Aorta (tissue), 5 donors: ENCODE measurements at places on chromosomes 7 and 10. TPM values are rescaled to one million over a fixed set of nuclear protein-coding genes. Genes with fewer than 3 reads are reported as not detected.

Gene LIPF
- total RNA-seq = not detected

Gene ABCA13
- total RNA-seq = 0.12 TPM

Gene CALHM1
- not detected for total RNA-seq

Gene LRRN3
- 0.51 TPM for total RNA-seq

Gene CHAT
- not detected for total RNA-seq

GRCh38 chr10:35635576-35635975 is 6.5 kb downstream of the FZD8 start:
- no peak overlapping the region for H3K27ac ChIP-seq
- H3K27me3 ChIP-seq = no peaks in the 10 kb centered on the region
- H3K4me1 ChIP-seq = no peaks in the 10 kb centered on the region

GRCh38 chr7:70694434-70694970 is 437.4 kb upstream of the GALNT17 start:
- DNase-seq = no peak
- H3K4me1 ChIP-seq = no peaks in the 10 kb centered on the region
- peak overlapping the region; percentile 97 for H3K4me3 ChIP-seq
- no peaks in the 10 kb centered on the region for H3K27me3 ChIP-seq
- peak overlapping the region; percentile 83 for H3K27ac ChIP-seq
- H3K36me3 ChIP-seq = no peaks in the 10 kb centered on the region

GRCh38 chr10:124717911-124718741 is 26.1 kb downstream of the FAM53B start:
- H3K36me3 ChIP-seq = no peaks in the 10 kb centered on the region
- H3K27me3 ChIP-seq = no peaks in the 10 kb centered on the region
- no peak overlapping the region for H3K27ac ChIP-seq
- no peak overlapping the region for H3K4me3 ChIP-seq

DNA sequence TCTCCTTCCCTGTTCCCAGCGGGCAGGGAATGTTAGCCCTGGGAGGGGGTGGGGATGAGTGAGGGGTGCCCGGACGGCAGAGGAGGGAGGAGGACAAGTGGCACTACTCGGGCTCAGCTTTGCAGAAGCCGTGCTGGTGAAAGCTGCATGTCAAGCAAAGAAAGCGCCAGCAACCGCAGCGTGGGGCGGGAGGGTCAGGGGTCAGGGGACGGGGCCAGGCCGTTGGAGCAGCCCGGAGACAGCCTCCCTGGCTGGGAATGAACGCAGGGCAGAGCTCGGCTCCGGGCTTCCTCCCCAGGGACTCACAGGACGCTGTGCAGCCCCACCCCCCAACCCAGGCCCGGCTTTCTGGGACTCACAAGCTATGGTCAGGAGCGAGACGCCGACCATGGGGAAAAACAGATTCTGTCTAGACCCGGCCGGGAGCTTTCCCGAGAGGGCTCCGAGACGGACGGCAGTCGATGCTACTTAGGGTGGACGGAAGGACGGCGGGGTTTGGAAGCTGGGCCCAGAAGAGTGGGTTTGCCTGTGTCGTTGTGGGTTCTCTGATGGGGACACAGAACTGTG is 113.4 kb downstream of the VIPR2 start:
- H3K27ac ChIP-seq = peak overlapping the region; percentile 18
- DNase-seq = peak; percentile 85
- no peaks in the 10 kb centered on the region for H3K27me3 ChIP-seq
- H3K4me3 ChIP-seq = peak overlapping the region; percentile 1

DNA sequence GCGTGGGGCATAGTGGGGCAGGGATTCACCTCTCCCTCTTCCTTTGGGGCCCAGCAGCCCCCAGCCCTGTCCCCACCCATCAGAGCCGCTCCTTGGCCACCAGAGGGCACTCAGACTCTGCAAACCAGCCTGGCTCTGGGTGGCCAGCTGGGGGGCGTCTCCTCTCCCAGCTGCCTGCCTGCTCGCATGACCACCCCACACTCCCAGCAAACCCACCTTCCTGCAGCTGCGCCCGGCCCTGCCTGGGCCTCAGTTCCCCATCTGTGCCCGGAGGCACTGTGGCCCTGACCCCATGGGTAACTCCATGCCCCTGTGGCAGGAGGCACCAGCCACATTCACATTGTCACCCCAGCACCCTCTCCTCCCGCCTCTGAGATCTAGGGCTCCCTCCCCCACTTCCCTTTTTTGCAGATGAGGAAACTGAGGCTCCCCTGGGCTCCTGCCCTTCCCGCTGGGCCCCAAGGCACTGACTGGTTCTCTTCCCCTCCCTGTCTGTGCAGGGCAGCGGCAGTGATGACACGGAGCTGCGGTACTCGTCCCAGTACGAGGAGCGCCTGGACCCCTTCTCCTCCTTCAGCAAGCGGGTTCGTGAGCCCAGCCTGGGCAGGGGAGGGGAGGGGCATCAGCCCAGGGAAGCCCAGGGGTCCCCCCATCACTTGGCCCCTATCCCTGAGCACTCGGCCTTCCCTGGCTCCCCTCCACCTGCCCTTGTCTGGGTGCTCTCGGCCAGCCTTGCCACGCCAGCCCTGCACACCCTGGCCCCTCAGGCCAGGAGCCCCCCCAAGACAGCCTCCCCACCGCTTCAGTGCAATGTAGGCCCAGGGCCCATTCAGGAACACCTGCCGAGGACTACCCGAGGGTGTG is 6.9 kb upstream of the SH2B2 start:
- no peak overlapping the region for H3K4me3 ChIP-seq
- no peaks in the 10 kb centered on the region for H3K36me3 ChIP-seq
- DNase-seq = no peak
- H3K4me1 ChIP-seq = no peaks in the 10 kb centered on the region

GRCh38 chr10:80405626-80406025 is 2.7 kb upstream of the PRXL2A start:
- no peak overlapping the region for H3K4me3 ChIP-seq
- H3K27me3 ChIP-seq = no peaks in the 10 kb centered on the region
- no peaks in the 10 kb centered on the region for H3K36me3 ChIP-seq
- no peak overlapping the region for H3K27ac ChIP-seq

DNA sequence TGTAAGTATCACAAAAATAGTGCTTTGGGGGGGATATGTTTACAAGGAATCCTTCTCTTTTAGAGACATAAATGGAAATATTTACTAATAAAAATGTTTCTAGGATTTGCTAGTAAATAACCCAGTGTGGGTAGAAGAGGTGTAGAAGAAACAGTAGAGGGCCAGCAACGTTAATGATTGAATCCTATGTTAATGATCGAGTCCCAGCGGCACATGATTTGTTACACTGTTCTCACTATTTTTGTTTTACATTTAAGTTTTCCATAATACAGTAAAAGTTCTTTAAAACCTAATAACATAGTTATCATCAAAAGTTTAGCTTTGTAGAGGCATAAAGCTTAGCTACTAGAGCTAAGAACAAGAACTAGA is 66.0 kb downstream of the UBE2H start:
- H3K4me3 ChIP-seq = no peak overlapping the region
- H3K4me1 ChIP-seq = peaks cover 3% of the 10 kb centered on the region
- H3K27ac ChIP-seq = no peak overlapping the region
- DNase-seq = no peak
- no peaks in the 10 kb centered on the region for H3K27me3 ChIP-seq
- no peaks in the 10 kb centered on the region for H3K36me3 ChIP-seq

DNA sequence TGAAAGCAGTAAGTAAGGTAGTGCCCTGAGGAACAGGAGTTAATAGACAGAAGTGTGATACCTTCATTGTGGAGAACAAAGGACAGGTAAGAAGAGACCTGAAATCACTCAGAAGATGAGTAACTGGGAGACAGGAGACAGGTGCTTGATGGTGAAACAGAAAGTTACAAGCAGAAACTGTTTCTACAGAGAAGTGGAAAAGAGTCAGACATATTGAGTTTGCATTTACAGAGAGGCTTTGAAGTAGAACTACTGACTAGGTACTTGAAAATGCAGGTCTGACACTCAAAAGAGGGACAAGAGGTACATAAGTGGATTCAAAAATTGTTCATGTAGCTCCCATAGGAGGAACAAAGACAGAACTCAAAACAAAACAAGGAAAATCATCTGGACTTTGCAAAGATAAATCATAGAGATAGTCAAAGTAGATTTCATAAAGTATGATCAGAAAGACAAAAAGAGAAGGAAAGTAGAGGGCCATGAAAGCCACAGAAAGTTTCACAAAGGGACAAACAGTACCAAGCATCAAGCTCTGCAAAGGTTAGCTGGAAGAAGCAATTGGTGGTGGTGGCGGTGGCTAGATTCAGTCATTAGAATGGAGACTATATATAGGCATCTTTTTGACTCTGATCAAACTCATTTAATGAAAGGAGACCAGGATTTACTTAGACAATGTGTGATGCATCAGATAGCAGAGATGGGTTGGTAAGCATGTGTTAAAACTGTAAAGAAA is 198.4 kb downstream of the PCLO start:
- DNase-seq = no peak
- H3K4me3 ChIP-seq = no peak overlapping the region
- no peaks in the 10 kb centered on the region for H3K36me3 ChIP-seq

DNA sequence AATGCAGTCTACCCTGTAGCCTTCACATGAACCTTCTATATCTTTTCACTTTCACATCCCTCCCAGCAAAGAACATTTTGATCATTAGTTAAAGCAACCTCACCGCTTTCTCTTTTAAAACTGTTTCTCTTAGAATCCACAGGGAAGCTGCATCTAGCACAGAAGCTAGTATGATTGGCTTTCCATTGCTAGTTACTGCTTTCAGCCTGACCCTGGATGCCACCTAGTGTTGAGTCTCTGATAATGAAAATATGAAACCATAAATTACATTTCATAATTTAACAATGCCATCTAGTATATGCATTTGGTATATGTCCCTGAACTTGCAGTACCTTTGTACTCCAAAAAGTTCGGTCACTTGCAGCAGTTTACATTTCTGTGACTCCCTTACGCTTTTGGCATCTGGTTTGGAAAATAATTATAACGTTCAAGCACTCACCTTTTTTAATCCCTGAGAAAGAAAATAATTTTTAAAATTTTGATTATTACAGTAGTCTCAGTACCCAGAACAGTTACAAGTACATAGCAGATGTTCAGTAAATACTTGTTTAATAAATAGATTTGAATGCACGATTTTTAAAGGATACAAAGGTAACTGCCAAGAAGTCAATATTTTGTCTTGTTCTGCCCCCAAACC is 22.7 kb downstream of the CISD1 start:
- H3K27ac ChIP-seq = no peak overlapping the region
- H3K27me3 ChIP-seq = no peaks in the 10 kb centered on the region
- no peaks in the 10 kb centered on the region for H3K4me1 ChIP-seq

GRCh38 chr7:156662277-156662676 is 21.7 kb downstream of the RNF32 start:
- no peaks in the 10 kb centered on the region for H3K4me1 ChIP-seq
- no peak for DNase-seq
- no peak overlapping the region for H3K4me3 ChIP-seq

DNA sequence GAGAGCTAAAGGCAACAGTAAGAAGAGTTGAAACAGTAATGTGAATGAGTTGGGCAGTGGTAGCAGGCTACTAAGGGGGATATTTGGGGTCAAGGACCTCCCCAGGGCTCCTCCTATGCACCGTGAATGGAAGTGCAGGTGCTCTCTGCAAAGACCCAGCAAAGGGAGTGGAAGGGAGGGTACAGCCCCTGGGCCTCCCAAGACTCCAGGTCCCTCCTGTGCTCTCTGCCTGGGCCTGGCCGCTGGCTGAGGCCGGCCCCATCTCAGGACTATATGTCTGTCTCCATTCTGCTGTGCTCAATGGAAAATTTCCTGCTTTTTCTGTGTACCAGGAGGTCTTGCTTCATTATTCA is 372.1 kb upstream of the MKI67 start:
- no peak overlapping the region for H3K27ac ChIP-seq
- H3K36me3 ChIP-seq = no peaks in the 10 kb centered on the region
- no peak for DNase-seq
- no peaks in the 10 kb centered on the region for H3K4me1 ChIP-seq
- H3K4me3 ChIP-seq = no peak overlapping the region
- no peaks in the 10 kb centered on the region for H3K27me3 ChIP-seq

GRCh38 chr7:44348300-44348699 is 22.9 kb upstream of the CAMK2B start:
- no peak for DNase-seq
- no peaks in the 10 kb centered on the region for H3K4me1 ChIP-seq
- H3K36me3 ChIP-seq = no peaks in the 10 kb centered on the region
- no peak overlapping the region for H3K27ac ChIP-seq

- DNase-seq = no peak
- no peaks in the 10 kb centered on the region for H3K27me3 ChIP-seq
- H3K27ac ChIP-seq = no peak overlapping the region
- no peaks in the 10 kb centered on the region for H3K36me3 ChIP-seq
- H3K4me1 ChIP-seq = no peaks in the 10 kb centered on the region
These were observed 82.2 kb downstream of the FAM107B start for GRCh38 chr10:14692344-14693076.

DNA sequence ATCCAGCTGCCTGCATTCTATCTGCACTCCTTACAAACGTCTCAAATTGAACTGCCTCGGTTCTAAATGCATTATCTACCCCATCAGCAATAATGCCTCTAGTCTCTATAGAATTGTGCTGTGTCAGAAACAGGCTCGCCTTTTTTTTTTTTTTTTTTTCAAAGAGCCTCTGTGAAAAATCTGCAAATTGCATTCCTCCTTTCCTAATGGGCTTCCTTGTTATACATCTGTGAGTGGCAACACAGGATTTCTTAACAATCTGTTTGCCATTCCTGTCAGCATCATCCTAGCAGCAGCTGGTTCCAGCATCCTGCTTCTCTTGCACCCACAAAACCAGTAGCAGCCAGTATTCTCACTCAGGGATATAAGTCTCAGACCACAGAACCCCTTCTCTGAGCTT is 413.5 kb upstream of the SEMA3D start:
- no peak for DNase-seq
- no peak overlapping the region for H3K4me3 ChIP-seq
- H3K27ac ChIP-seq = no peak overlapping the region
- no peaks in the 10 kb centered on the region for H3K36me3 ChIP-seq

- DNase-seq = no peak
- H3K4me3 ChIP-seq = no peak overlapping the region
- no peaks in the 10 kb centered on the region for H3K36me3 ChIP-seq
- H3K4me1 ChIP-seq = no peaks in the 10 kb centered on the region
- H3K27me3 ChIP-seq = no peaks in the 10 kb centered on the region
- H3K27ac ChIP-seq = no peak overlapping the region
These were observed 155.1 kb downstream of the ANK3 start for GRCh38 chr10:60234551-60234950.

- H3K4me1 ChIP-seq = no peaks in the 10 kb centered on the region
- no peak overlapping the region for H3K4me3 ChIP-seq
- no peaks in the 10 kb centered on the region for H3K36me3 ChIP-seq
- no peak overlapping the region for H3K27ac ChIP-seq
- H3K27me3 ChIP-seq = no peaks in the 10 kb centered on the region
These were observed 297.6 kb upstream of the PLXDC2 start for GRCh38 chr10:19518632-19519031.

GRCh38 chr10:88500656-88501055 is 82.5 kb downstream of the RNLS start:
- no peaks in the 10 kb centered on the region for H3K4me1 ChIP-seq
- no peaks in the 10 kb centered on the region for H3K27me3 ChIP-seq
- no peak overlapping the region for H3K27ac ChIP-seq
- no peak overlapping the region for H3K4me3 ChIP-seq
- H3K36me3 ChIP-seq = no peaks in the 10 kb centered on the region
